ENCODE measurements at places on chromosomes 12 and 14.

- DNase-seq = no peak
These were observed 3.5 kb upstream of the ASB8 start for GRCh38 chr12:48160807-48161206.

- DNase-seq = no peak
These were observed 16.3 kb downstream of the CAPZA3 start for GRCh38 chr12:18754124-18754707.

DNA sequence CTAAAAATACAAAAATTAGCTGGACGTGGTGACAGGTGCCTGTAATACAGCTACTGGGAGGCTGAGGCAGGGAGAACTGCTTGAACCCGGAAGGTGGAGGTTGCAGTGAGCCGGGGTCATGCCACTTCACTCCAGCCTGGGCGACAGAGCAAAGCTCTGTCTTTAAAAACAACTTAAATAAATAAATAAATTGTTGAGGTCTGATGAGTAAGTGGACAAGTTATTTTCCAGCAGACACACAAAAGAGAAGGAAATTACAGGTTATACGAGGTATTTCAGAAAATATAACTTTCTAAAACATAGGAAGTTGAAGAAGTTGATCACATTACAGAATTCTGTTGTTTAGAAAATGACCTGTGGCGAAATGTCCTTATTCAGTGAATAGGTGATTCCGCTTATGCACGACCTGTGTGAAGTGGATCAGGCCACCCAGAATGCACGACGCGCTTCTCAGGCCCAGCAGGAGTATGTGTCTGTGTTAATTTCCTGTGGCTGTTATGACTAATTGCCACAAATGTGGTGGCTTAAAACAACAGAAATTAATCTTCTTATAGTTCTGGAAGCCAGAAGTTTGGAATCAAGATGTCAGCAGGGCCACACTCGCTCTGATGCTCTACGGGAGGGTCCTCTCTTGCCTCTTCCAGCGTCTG, 38.1 kb downstream of the P2RX7 start:
- DNase-seq = no peak

GRCh38 chr12:101609198-101609597, 14.4 kb downstream of the MYBPC1 start:
- no peak for DNase-seq

- no peak for DNase-seq
These were observed 63.4 kb upstream of the PTGR2 start for GRCh38 chr14:73788317-73788598.

- DNase-seq = no peak
These were observed 60.2 kb downstream of the UBR7 start for GRCh38 chr14:93267149-93267711.

DNA sequence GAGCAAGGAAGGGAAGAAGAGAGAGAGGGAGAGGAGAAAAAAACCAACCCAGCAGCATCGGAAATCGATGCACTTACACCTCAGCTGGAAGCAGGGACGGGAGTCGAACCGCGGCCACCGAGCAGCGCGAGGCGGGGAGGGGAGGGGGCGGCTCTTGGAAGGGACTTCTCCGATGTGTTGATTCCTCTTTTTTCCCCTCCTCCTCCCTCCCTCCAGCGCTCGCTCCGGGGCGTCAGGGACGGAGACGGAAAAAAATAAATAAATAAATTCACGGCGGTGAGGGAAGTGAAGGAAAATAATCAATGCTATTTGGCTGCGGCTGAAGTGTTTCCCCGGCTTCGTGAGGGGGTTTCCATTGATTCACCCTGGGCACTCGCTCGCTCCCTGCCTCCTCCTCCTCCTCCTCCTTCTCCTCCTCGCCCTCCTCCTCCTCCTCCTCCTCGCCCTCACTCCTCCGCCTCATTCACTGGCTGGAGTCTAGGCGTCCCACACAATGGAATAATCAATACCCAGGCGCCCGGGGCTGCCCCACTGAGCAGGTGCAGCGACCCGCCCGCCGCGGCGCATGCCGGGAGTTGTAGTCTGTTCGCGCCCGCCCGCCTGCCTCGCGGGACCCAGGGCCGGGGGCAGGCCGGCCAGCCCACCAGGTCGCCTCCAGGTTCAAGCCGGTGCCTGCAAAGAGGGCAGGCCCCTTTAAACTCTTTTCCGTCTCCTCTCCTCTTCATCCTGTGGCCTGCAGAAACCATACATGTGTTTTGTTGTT, at the start of gene ZFHX2:
TSS of gene ZFHX2 (minus strand) at position 500 of the 763 bp plus-strand sequence. CDS start 16,440 bp downstream, outside the sequence.
- peak; percentile 94 for DNase-seq

- no peak for DNase-seq
These were observed 114.5 kb downstream of the PHLDA1 start for GRCh38 chr12:75917083-75917482.

- peak; percentile 83 for DNase-seq
These were observed 8.9 kb downstream of the ANG start for GRCh38 chr14:20697273-20698017.

- DNase-seq = no peak
These were observed 10.8 kb downstream of the DIP2B start for GRCh38 chr12:50515587-50515986.

GRCh38 chr14:21534576-21534975, 8.4 kb upstream of the SALL2 start:
- DNase-seq = no peak

DNA sequence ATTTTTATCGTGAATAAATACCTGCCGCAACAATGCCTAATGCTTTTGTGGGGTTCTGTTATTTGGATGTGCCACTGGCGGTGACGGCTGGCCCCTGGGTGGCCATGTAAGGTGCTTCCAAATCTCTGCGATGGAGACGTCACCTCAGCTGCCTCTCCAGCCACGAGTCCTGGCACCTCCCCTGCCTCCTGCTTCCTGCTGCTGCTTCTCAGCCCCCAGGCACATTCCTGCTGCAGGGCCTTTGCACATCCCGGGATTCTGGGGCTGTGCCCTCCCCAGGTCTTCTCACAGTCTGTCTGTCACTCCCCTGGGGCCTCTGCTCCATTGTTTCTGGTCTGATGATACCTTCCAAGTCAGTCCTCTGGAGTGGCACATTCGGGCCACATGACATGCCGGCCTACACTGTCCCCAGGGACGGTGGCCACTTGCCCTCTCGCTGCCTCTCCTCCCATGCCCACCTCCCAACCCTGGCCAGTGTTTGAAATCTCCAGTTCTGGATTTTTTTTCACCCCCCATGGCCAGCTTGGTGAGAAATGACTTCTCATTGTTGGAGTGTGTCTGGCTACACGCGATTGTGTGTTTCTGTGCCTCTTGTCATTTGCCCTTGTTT, 151.8 kb downstream of the KIF26A start:
- peak; percentile 25 for DNase-seq

- DNase-seq = no peak
These were observed 34.5 kb upstream of the GPR132 start for GRCh38 chr14:105099778-105100177.

- no peak for DNase-seq
These were observed 78.8 kb downstream of the RMST start for GRCh38 chr12:97541366-97541765.

DNA sequence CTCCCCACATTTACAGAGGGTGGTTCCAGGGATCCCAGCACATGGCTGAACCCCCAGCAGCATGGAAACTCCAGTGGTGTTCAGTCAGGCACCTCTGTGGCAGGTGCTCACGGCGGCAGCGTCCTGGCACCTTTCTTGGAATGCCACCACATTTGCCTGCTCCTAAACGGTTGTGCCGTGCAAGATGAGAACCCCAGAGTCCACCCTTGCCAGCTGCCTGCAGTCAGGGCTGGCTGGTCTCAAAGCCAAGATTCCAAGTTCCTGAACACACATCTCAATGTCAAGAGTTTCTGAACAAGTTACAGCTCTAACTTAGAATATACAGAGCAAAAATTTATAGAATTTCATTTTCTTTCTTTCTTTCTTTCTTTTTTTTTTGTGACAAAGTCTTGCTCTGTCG, 38.7 kb downstream of the DDX51 start:
- no peak for DNase-seq

DNA sequence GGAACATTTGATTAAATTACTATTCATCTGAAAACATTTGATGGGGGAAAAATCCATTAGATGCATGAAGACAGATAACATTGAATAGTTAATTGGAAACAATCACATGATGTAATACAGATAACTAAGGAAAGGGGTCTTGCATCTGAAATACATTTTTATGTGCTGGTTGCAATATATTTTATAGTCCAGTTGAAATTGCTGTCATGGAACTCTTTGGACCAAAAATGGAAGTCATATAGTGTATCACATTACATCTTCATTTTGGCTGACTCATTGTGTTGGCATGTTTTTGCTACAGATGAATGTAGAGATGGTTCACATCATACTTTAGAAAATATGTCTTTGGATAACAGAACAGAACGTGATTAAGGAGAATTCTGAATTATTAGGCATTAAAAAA, 43.0 kb upstream of the GNPNAT1 start:
- DNase-seq = no peak

DNA sequence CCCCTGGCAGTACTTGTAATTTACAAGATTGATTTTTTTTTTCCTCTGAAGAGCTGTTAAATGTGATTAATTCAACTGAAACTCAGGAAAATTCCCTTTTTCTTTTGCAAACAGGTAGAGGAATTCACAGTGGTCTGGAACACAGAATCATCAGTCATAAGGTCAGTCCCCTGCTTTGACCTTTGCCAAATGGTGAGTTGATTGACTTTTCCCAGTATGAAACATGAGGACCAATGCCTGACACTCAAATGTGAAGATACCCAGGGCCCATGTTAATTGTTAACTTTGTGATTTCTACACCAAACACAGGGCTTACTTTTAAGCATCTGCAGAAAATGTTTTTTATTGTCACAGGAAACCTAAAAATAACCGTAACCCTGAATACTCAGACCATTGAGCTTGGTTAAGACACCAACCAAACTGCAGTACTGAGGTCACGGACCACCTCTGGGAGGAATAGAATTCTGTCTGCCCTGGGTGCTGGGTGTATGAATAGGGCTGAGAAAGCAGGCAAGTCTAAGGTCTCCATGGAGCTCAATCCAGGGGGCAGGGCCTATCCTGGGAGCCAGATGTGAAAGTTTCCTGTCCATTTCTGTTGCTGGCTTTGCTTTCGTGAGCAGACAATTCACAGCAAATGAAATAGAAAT, 192.4 kb downstream of the TMX1 start:
- no peak for DNase-seq

DNA sequence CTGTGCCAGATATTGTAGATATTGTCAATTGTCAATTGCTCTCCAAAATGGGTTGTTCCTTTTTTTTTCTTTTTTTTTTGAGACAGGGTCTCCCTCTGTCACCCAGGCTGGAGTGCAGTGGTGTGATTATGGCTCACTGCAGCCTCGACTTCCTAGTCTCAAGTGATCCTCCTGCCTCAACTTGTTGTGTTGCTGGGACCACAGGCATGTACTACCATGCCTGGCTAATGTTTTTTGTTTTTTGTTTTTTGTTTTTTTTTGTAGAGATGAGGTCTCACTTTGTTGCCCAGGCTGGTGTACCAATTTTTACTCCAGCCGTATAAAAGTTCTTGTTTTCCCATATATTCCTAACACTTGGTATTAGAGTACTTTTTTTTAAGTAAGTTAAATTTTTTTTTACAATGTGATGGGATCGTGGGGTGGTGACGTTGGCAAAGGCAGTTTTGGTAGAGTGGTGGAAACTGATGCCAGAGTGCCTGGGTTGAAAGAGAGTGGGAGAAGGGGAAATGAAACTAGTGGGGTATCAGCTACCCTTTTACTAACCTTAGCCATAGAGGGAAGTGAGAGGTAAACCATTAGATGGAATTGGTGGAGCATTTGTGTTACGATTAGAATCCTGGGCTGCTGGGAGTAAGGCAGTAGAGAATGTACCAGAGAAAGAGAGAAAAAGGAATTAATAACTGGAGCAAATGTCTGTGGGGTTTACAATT, 33.0 kb upstream of the CFAP54 start:
- no peak for DNase-seq

DNA sequence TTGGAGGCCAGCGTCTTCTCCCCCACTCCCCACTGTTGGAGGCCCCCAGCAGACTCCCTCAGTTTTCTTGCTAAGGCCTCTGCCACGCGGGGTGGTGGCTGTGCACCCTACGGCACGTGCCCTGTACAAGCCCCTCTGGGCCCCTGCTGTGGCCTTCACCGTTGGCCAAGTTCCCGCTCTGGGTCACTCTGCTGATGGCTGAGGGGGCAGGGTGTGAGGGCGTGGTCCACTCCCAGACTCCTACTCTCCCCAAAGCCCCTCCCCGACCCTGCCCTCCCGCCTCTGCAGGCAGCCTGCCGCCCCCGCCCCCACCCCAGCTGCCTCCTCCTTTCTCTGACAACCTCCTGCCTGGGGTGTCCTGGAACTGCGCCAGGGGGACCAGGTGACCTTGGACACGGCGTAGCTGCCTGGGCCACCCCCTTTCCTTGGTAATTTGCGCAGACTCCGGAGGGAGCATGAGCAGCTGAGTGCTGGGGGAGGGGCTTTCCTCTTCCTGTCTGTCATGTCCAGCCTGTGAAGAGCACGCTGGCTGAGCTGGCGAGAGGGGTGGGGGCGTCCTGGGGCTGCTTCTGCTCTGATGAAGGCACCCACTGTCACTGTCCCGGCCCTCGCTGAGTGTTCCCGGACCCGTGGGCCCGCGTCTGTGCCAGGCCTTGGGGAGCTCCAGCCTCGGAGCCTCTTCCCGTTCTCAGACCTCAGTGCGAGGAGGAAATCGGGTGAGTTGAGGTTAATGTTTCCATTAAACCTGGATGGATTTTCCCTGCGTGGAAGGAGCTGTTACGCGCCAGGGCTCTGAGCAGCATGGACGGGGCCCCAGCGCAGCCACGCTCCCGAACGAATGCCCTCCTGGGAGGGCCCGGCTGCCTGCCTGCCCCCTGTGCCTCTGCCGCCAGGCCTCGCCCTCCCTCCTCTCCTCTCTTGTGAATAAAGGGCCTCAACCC, 85.0 kb downstream of the KIF26A start:
- DNase-seq = no peak

DNA sequence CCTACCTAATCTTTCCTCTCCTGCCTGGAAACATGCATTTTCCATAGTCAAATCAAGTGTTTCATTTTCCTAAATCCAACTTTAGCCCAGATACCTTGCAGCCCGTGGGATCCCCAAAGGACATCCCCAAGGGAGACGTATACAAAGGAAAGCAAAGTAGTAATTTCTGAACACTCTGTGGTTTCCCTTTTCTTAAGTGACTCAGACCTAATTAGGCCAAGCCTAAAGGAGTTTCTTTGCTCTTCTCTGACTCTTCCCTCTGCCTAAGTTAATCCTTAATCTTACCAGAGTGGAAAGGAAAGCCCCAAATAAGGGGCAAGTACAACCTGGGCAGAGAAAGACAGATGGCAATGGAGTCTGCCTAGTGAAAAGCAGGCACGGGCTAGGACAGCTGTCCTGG, 250.3 kb downstream of the SPTSSA start:
- no peak for DNase-seq

GRCh38 chr12:67034110-67034879, 234.9 kb upstream of the CAND1 start:
- DNase-seq = no peak

- no peak for DNase-seq
These were observed 43.8 kb upstream of the CLMN start for GRCh38 chr14:95363468-95363954.

GRCh38 chr14:90281261-90281660, 24.9 kb downstream of the PSMC1 start:
- no peak for DNase-seq

DNA sequence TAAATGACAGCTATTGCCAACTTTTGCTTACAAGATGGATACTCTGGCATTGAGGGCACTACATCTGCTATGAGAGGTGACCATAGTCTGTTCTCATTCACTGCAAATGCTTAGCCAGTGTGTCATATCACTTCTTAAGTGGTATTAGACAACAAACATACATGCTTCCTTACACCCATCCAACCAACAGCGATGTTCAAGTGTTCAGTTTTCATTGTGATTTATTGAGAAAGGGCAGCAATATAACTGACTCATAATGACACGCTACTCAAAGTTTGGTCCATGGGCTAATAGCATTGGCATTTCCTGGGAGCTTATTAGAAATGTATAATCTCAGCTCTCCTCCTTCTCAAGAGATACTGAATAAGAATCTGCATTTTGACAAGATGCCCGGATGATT, 181.7 kb downstream of the NPAS3 start:
- DNase-seq = no peak

Measured in activated effector memory CD4-positive, alpha-beta T cell treated with anti-CD3 and anti-CD28 coated beads, Interleukin-2, amount 50 U/mL, for 16 hours (primary cell).